Hematopoietic multipotent progenitor cell treated with erythropoietin and hydrocortisone succinate and interleukin-3 and kit ligand, for 8 days (in vitro differentiated cells): ENCODE measurements at places on chromosomes 5 and 9.

DNA sequence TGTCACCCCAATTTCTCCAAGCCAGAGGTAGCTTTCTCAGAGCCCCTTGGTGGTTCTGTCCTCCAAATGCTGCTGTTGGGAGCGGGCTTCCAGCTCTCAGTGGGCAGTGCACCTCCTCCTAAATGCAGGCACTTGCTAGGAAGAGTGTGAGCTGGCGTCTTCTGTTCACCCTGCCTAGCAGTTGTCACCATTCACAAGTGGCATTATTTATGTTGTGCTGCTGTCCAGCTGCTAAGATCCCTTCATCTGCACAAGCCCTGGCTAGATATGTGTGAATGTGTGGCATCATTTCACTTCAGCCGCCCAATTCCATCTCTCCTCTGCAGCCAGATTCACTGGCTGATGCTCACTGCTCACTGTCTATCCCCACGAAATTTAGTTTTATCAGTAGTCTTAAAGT lies 43.7 kb downstream of the SLC36A1 start:
- DNase-seq = no peak

DNA sequence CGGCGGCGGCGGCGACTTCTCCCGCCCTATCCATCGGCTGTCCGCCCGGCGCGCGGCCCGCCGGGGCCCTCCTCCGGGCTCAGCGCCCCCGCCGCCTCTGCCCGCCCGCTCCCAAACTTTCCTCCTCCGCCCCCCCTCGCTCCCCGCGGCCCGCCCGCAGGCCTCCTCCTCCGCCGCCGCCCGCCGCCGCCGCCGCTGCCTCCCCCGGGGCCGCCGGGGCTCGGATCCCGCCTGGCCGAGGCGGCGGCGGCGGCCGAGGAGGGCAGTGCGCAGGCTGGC lies 460 bp upstream of the PBX3 start:
- DNase-seq = no peak

DNA sequence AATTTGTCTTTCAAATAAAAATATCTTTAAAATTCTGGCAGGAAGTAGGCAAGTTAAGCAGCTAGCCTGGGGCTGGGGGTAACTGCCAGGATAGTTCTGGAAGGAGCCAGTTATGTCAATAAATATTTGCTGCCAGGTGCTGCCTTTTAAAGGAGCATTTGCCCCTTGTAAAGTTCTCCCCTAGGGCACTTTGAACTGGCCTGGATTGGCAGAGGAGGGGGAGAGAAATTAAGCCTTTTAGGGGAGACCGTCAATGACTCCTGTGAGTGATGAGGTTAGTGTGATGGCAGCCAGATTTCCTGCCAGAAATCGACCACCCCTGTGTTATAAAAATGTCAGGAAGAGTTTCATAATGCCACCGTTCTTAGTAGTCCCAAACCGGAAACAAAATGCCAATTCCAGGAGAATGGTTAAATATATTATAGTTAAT lies 89.8 kb upstream of the ELL2 start:
- DNase-seq = no peak

DNA sequence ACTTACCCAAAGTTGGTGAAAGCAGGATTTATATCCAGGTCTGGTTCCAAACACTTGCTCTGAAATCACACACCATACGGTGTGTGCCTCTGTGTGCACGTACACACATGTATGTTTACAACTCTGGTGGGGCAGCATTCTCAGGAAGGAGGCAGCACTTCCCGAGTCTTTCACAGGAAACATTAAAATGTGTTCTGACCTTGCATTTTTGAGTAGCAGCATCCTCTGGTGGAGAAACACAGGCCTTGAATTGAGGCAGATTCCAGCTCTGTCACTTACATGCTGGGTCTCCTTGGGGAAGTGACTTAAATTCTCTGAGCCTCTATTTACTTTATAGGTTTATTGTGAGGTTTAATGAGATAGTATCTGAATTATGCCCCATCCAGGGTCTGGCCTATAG lies 126.4 kb downstream of the RGS3 start:
- DNase-seq = peak; percentile 64

- DNase-seq = no peak
Measured at GRCh38 chr5:1465966-1466471, 20.8 kb upstream of the SLC6A3 start.

DNA sequence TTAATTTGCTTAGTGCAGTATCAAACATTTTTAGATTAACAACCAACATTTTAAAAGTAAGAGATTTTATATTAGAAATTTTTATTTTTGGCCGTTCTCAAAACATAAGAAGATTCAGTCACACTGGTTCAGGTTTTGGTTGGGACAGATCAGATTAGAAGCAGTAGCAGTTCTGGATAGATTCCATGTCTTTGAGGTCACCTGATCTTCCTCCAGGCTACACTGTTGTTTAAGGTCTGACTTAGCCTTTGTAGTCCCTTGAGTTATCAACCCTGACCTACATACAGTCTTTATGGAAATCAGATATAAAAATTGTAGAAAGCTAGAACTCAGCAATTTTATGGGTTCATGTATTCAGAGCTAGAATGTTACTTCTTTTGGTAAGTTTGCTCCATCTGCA lies 910.0 kb upstream of the WWC1 start:
- DNase-seq = no peak

- no peak for DNase-seq
Measured at GRCh38 chr5:86763929-86764328, 146.2 kb downstream of the COX7C start.

DNA sequence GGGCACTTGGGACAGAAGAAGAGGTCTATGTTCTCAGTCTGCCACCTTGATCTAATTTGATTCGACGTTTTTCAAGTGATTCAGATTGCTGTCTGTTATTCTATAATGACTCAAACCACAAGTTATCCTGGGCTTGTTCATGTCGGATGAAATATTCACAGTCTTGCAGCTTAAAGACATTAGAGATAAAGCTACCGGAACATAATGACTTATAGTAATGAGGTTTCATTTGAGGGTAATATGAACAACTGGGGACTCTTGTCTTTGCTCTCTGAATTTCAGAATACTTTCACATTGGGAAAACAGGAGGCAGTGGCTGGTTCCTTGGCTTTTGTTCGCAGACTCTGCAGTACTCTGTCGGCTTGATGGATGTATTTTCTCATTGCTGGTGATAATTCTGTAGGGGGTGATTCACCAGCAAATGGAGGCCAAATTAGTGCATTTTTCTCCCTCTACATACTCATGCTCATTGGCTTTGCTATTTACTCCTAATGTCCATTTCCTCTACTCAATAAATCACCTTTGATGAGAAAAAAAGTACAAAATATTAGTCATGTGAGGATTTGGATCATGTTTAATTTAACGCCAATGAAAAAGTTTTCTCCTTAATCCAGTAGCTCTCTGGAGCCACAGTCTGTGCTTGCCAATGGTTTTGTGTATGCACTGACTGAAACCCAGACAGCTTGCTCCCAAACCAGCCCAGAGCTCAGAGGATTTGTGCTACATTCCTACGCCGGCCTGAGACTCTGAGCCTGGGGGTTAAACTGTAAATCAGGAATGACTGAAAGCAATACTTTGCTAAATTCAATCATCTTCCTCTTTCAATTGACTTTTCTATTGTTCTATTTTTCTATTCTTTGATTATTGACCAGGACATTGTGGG lies 154.7 kb upstream of the ANKH start:
- DNase-seq = no peak
